T-helper 22 cell (primary cell): ENCODE measurements at places on chromosomes 13 and 19.

GRCh38 chr13:26816881-26817280, 56.3 kb upstream of the GPR12 start:
- DNase-seq = no peak

- no peak for DNase-seq
Observed at GRCh38 chr13:52029569-52029968, 5.1 kb downstream of the UTP14C start.

- no peak for DNase-seq
Observed at GRCh38 chr13:74274916-74275315, 140.7 kb upstream of the KLF12 start.

DNA sequence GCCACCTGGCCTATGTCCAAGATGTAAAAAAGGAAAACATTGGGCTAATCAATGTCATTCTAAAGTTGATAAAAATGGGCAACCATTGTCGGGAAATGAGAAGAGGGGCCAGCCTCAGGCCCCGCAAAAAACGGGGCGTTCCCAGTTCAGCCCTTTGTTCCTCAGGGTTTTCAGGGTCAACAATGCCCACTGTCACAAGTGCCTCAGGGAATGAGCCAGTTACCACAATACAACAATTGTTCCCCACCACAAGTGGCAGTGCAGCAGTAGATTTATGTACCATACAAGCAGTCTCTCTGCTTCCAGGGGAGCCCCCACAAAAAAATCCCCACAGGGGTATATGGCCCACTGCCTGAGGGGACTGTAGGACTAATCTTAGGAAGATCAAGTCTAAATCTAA, 112.5 kb downstream of the ZNF486 start:
- DNase-seq = no peak

- DNase-seq = no peak
Observed at GRCh38 chr13:31184981-31185645, 14.7 kb upstream of the B3GLCT start.
